GM19239 (cell line): ENCODE measurements at places on chromosomes 2 and 18.

- DNase-seq: no peak
These were observed 397.8 kb downstream of the METTL4 start for GRCh38 chr18:2173486-2173885.

DNA sequence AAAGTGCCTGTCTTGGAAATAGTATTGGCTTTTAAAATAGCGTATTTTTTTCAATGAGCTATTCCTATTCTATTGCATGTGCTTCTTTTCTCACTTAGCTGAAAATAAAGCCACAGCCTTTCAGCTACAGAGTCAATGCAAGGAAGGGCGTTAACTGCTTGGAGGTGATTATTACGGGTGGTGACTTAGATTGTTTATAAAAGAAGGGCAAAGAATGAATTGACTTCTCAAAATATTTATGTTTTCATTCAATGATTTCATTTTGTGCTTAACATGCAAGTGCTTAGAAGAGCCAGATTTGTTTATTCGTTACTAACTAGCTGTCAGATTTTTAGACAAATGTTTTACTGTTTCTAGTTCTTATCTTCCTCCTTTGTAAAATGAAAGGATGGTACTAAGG lies 2.8 kb upstream of the CHN1 start:
- no peak for DNase-seq

DNA sequence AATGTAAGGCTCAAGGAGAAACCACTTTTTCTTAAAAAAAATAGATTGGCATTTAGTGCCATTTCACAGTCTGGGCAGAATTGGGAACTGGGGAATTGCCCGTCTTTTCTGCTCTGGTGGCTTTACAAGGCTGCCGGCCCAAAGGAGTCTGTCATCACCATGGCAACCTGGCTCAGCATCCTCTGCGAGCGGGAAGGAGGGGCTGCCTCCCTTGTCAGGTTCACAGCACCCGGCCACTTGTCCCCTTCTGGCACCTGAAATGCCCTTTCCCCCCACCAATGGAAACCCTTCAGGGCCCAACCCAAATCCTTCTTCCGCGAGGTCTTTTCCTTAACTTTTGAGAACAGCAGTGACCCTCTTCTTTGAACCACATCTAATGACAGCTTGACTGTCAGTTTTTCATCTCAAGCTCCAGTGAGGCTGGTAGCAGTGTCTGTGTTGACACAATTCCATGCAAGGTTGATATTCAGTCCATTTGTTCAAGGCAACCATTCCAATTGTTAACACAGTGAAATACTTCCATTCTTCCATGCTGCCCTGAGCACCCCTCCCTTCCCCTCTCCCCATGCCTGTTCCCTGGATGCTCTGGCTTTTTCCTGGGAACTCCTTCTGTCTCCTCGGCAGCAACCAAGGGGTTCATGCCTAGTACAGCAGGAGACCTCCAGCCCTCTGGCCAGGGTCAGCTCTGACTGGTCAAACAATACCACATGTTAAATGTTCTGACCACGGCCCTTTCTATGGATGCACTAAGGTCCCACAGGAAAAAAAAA lies 79.6 kb downstream of the DNER start:
- no peak for DNase-seq

DNA sequence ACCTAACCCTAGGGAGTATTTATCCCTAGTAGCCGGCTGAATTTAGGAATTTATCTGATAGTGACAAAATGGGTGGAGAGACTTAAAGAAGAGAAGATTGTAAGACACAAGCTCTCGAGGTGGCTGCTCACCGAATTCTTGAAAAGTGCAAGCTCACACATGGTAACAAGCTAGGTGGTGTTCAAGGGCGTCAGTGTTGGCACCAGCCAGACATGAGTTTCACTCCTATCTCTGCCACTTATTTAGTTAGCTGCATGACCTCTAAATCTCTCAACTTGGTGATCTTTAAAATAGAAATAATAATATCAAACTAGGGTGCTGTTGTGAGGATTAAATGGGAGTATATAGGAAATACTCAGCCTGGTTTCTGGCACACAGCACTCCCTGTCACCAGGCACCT lies 102.6 kb upstream of the APCDD1 start:
- no peak for DNase-seq

DNA sequence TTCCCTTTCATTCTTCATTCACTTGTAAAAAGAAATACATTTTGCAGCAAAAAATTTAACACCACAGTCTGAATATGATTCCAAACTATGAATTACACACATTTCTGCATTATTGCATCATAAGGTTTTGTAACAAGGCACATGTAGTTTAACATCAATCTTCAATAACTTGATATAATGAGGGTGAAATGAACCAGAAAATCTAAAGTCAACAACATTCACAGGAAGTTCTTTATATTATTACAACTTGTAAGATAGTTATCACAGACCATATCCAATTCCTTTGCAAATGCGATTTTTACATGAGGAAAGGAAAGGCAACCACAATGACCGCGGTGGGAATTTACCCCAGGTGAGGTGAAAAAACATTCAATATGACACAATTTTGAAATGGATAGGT lies 213.3 kb downstream of the NAPG start:
- no peak for DNase-seq

DNA sequence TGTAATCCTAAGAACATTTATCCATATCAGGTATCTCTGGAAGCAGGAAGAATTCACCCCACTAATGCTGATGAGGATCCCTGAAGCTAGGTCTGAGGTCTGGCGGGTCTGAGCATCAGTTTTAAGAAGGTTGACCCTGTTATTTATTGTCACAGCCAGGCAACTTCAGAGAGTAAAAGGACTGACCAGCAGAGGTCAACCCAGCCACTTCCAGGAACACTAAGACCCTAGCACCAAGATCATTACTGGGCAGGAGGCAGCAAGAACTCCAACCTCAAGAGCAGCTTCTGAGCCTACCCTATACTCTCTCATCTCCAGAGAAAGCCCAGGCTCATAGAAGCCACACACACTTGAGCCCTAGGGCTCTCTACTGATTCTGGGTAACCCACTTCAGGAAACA lies 901.4 kb downstream of the DCDC2C start:
- DNase-seq: no peak

GRCh38 chr2:100135415-100135814 lies 7.0 kb downstream of the AFF3 start:
- DNase-seq: no peak

DNA sequence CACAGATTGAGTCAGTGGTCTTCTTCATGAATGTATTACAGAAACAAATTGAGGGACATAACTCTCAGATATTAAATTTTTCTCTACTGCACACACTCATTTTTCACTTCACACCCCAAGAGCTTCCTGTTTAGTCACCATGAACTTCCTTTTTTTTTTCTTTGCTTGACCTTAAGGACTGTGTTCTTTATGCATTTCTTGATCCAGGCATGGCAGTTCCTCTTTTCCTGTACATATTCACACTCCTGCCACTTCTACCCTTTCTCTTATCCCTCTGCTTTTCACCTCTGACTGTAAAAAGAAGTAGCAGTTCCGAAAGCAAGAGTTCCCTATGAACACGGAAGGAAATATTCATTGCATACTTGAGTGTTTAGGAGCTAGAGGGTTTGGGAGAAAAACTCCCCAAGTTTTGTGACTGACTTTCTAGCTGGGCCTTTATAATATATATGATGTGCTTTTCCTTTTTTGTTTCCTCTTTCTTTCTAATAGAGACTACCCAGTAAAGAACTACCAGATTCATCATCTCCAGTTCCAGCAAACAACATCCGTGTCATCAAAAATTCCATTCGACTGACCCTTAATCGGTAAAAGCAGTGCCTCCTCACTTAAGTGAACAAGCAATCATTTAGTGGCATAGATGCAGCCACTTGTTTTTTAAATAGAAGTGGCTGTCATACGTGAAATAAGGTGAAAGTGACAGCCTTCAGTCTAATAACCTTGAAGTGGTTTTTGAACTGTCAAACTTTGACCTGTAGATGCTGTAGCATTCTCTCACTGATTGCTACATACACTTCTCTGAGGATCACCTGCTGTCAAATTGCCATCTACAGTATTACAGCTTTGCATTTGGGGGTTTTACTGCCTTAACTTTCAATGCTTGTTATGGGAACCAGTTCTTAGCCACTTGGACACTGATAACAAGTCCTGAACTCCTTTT lies 40.8 kb downstream of the PAPOLG start:
- DNase-seq: no peak

DNA sequence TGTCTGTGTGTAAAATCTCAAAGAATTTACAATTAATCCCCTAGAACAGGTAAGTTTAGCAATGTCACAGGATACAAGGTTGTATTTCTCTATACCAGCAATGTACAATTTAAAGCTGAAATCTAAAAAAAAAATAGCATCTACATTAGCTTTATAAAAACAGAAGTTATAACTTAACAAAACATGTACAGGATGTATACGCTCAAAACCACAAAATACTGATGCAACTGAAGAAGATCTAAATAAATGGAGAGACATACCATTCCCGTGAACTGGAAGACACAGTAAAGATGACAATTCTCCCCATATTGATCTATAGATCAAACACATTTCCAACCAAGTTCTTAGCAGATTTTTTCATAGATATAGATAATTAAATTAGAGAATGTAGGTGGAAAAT lies 17.5 kb upstream of the RANBP2 start:
- no peak for DNase-seq

- no peak for DNase-seq
These were observed 42.7 kb downstream of the ST6GAL2 start for GRCh38 chr2:106843001-106843909.

DNA sequence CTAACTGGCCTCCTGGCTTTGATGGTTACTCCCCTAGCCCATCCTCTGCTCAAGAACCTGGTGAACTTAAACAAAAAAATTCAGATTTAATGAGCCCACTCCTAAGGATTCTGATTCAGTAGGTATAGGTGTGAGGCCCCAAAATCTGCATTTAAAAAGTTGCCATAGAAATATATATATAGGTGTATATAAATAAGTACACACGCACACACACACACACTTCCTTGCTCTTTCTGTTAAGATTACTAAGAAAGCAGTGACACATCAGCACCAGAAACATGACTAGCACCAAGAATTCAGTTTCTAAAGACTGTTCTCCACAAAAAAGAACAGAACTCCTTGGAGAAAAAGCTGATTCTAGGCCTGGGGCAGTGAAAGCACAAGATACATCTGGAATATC lies 17.8 kb downstream of the EML6 start:
- DNase-seq: no peak

GRCh38 chr18:12608301-12608700 lies 49.6 kb downstream of the SPIRE1 start:
- DNase-seq: no peak

- DNase-seq: no peak
These were observed 76.2 kb upstream of the YWHAQ start for GRCh38 chr2:9707008-9707407.

- DNase-seq: no peak
These were observed 36.7 kb upstream of the MAPK4 start for GRCh38 chr18:50523165-50523564.

GRCh38 chr2:72765997-72766609 lies 59.7 kb downstream of the EXOC6B start:
- no peak for DNase-seq

DNA sequence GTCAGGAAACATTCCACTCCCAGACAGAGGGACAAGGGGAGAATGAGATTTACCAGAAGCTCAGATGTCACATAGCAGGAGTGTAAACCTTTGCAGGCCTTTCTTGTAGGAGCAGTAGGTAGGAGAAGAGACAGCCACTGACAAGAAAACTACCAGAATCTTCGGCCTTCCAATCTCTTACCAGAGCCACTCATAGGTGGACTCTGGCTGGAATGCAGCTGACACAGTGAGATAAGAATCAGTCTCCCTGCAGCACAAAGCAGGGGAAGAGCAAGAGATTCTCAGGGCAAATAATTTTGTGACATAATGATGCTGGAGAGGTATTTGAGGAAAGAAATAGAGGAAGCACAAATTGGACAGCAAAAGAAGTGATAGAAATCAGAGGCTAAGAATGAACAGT lies 1534.5 kb downstream of the DPP10 start:
- no peak for DNase-seq

GRCh38 chr2:95275151-95275515 lies 884 bp downstream of the PROM2 start:
- no peak for DNase-seq

- no peak for DNase-seq
These were observed 449.8 kb upstream of the RGPD4 start for GRCh38 chr2:107376909-107377308.

- no peak for DNase-seq
These were observed 121.3 kb upstream of the DDX18 start for GRCh38 chr2:117693154-117693553.

- no peak for DNase-seq
These were observed 7.5 kb upstream of the SERPINB13 start for GRCh38 chr18:63579616-63580015.

DNA sequence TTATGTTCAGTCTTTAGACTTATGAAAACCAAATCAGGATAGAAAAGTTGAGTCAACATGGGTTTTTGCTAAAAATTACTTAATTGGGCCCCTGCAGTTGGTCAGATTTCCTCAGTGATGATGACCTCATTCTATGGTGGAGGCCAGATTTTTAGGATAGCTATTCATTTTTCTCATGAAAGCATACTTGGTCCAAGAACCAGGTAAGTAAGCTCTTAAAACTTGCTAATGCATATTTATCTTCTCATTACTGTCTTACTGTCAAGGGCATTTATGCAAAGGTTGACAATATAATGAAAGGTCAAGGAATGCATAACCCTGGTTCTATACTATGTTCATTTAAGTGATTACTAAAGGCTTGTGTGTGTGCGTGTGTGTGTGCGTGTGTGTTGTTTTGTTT lies 650.6 kb downstream of the SATB2 start:
- DNase-seq: no peak

DNA sequence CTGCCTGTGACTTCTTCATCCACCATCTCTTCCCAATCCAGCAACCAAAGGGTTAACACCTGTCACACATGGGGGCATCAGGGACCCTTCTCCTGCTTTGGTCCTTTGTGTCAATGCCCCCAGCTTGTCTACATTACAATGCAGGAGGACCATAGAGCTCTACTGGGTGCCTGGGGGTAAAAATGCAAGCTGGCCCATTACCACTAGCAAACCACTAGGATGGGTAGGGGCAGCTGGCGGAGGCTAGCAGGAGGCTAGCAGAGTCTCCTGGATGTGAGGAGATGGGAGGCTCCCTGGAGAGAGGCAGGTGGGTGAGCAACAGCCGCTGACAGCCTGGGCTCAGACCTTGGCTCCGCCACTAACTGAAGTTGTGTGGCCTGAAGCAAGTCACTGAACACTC lies 153.4 kb upstream of the SKOR2 start:
- no peak for DNase-seq

DNA sequence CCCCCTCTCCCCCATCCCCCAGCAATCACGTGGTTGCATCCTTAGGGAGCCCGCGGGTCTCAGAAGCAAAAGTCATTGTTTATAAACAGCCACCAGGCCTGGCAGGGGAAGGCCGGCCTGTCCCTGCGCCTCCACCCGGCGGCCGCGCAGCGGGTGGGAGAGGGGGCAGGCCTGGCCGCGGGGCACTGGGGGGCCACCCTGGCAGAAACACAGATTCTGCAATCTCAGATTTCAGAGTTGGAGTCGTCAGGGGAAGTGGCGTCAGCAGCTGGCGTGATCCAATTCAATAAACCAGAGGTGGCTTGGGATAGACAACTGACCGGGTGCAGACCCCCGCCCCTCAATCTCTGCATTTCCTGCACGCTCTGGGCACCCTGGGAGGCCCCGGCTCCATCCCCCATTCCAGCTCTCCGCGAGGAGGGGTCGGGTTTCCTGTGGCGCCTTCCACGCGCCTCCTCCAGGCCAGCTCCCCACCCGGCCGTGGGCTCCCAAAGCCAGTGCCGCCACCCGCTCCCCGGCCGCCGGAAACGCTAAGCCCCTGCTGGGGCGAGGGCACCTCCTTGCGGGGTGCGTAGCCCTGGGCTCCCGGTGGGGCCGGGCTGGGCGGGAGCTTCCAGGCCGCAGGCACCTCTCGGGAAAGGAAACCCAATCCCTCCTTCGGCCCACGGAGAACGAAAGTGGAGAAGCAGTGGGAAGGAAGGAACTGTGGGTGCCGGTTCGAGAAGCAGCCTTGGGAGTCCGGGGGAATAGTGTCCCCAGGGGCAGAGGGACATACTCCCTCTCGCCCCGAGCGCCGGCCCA lies 1.1 kb downstream of the BIN1 start:
- DNase-seq: no peak
